ENCODE measurements at places on chromosomes 5 and 9. TPM values are rescaled to one million over a fixed set of nuclear protein-coding genes. Genes with fewer than 3 reads are reported as not detected.

The RNF183 gene
- total RNA-seq, result not detected

The TSSK1B gene
- not detected for total RNA-seq

The PCDHGA11 gene
- total RNA-seq, result 0.02 TPM

The MARVELD2 gene
- total RNA-seq, result 2.0 TPM

The FUT7 gene
- 0.08 TPM for total RNA-seq

The C1QTNF2 gene
- 0.15 TPM for total RNA-seq

The PLAC8L1 gene
- total RNA-seq, result 0.26 TPM
